ENCODE measurements at places on chromosomes 2 and 18.
A peak's percentile ranks its signal among the peaks of the same experiment; 100 is the strongest.

GRCh38 chr2:94923196-94923595 lies 52.0 kb downstream of the TEKT4 start:
- no peak for DNase-seq

- DNase-seq, result no peak
These were observed 2.0 kb upstream of the CXCR4 start for GRCh38 chr2:136119717-136120675.

DNA sequence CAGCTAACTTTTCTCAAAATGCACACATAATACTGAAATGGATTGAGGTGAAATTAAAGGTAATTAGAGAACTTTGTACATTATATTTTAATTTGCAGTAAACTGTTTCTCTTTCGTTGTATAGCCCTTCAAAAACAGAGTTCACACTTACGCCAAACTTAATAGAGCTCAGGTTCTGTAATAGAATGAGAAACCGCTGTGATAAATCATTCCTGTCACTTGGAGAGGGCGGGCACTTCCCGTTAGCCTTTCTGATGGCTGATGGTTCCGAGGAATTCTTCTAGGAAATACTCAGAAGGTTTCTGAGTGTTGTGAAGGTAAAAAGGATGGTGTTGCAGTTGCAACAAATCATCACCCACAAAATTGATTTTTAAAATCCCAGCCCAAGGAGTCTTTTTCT lies 155.8 kb upstream of the ALKAL2 start:
- DNase-seq, result no peak

- DNase-seq, result no peak
These were observed 19.1 kb upstream of the STPG4 start for GRCh38 chr2:47173986-47174732.

DNA sequence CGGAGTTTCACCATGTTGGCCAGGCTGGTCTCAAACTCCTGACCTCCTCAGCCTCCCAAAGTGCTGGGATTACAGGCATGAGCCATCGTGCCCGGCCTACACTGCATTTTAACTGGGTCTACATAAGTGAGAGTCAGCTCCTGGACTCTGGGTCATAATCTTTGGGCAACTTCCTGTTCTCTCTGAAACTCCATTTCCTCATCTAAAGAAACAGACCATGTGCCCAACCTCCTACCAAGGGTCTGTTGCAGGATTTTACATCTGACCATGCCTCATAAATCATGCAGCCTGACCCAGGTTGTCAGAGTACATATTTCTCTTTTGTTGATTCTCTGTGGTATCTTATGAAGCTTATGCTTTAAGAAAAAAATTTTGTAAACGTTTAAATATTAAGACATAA lies 280.4 kb downstream of the ALPK2 start:
- DNase-seq, result no peak

GRCh38 chr2:171235262-171235881 lies 74.7 kb upstream of the TLK1 start:
- DNase-seq, result no peak

GRCh38 chr2:85083092-85083491 lies 50.1 kb upstream of the TCF7L1 start:
- DNase-seq, result no peak

- DNase-seq, result no peak
These were observed 58.4 kb downstream of the LRPPRC start for GRCh38 chr2:43937269-43937820.

DNA sequence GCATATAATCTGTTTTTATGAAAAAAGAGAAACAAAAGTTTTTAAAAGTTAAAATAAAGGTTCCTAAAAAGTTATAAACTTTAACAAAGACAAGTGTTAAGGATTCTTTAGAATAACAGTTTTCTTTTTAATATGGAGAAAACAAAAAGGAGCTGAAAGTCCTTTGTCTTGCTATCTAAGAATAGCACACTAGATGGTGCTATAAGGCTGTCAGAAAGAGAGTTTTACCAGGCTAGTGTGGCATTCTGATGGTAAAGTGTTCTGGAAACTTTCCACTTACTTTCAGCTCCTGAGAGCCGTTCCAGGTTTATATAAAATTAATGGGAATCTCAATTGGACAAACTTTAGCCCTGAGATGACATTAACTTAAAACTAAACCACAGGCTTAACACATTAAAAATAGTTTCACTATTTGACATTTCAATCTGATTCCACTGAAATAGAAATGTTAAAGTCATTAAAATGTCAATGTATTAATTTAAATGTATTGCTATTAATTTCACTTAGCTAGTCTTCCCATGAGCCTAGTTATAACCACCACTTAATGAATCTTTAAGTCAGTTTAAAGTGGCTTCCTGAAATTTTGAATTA lies 3.7 kb downstream of the FBXO48 start:
- no peak for DNase-seq

- DNase-seq, result peak; percentile 63
These were observed 50.0 kb downstream of the CPO start for GRCh38 chr2:206989311-206989710.

- no peak for DNase-seq
These were observed 23.7 kb downstream of the ATOH8 start for GRCh38 chr2:85777441-85777861.

- no peak for DNase-seq
These were observed 11.3 kb downstream of the MALT1 start for GRCh38 chr18:58682429-58683069.

- no peak for DNase-seq
These were observed 378.3 kb downstream of the MTX2 start for GRCh38 chr2:176647325-176648165.

DNA sequence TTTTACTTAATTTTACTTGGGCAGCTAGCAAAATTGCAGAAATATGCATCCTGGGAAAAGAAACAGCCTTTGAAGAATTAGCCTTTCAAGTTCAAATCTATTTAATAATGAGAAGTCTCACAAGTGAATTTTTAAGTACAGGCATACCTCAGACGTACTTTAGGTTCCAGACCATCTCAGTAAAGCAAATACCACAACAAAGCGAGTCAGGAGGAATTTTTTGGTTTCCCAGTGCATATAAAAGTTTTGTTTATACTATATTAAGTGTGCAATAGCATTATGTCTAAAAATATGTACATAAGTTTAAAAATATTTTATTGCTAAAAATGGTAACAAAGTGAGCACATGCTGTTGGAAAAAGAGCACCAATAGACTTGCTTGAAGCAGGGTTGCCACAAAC lies 50.8 kb upstream of the TWSG1 start:
- DNase-seq, result no peak

DNA sequence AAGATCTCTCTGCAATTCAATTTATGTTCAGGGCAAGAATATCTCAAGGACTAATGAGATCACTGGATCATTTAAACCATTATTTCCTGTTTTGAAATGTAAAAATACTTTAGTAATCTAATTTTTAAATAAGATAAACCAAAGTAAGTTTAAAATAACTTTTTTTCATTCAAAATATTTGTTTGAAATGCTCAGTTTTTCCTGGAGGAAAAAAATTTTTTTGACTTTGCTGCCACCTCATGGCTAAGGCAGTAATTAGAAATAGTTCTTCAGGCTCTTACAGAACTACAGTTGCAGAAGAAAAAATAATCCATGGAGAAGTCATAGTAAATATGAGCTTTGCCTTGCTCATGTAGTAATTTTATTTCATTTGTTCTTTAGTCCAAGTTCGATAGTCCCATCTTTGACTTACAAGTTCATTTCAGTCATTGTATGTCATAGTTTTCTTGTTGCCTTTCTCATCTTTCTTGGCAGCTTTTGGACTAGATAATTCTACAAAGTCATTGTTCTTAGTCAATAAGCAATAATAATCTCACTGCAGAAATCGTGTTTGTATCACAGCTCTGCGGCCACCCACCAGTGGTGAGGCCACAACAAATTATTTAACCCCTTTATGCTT lies 127.4 kb downstream of the DPP4 start:
- no peak for DNase-seq

DNA sequence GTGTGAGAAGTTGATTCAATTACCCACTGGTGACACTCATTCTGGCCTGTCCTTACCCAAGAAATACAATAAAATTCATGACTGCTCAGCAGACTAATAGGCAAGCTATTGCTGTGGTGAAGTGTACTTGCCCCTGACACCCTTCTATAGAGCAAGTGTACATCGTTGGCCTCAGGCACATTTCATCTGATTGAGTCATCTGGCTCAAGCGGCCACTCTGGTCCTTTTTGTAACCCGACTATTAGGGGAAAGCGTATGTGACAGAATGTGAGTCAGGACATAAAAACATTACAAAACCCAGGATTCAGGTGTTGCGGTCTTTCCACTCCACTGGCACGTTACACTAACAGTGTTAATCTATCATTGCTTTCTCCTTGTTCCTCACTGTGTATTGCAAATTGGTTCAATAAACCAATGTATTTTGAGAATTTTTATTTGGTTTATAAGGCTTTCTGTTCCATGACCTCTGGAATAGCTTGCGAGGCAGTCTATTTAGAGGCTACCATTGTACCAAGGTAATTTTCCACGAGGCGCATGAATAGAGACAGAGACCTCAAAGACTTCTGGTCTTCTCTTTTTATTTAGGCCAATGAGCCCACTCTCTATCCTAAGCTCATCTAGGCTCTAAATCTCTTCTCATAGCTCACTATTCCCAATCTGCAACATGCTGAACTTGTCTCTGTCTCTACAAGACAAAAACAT lies 10.2 kb upstream of the TTC32 start:
- DNase-seq, result no peak

DNA sequence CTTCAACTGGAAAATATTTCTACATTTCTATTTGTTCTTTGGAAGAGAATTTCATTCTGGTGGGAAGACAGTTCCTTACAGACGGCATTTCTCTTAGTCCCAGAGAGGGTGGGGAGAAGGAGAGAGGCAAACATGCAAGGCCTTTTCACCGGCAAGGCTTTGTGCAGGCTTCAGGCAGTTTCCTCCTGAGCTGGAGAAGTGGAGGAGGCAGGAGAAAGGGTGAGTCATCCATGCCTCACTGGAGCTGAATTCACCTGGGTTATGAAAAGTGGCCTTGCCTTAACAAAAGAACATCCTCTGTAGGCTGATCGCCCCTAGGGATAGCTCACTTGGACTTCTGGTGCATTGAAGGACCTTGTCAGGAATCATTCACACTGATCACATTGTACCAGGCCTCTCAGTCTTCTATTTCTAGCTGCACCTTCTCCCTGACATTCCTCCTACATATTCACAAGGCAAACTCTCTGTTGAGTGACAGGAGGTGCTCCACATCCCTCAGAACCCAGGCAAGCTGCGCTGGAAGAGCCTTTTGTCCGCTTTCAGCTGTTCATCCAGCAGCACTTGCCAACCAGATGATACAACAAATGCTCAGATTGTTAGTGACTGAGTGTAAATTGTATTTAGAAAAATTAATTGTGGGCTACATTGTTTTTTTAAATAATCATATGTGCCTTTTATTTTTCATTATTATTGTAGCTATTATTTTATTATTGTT lies 796.1 kb downstream of the DCDC2C start:
- DNase-seq, result no peak

DNA sequence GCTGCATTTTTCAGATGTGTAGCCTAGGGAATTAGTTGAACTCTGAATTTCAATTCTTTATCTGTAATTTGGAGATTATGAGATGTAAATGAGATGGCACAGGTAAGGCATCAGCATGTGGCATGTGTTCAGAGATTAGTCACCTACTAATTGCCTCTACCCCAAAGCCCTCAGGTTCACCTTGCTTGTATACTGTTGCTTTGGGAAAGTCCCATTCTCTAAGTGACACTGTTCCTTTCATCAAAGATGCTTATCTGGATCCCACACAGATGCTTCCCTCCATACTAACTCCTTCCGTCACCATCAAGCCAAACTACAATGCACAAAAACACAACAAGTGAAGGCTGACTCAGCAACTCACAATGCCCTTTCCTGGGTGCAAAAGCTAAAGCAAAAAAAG lies 143.7 kb downstream of the LRATD1 start:
- no peak for DNase-seq
